ENCODE measurements at places on chromosomes 1 and 21.
A peak's percentile ranks its signal among the peaks of the same experiment; 100 is the strongest.

DNA sequence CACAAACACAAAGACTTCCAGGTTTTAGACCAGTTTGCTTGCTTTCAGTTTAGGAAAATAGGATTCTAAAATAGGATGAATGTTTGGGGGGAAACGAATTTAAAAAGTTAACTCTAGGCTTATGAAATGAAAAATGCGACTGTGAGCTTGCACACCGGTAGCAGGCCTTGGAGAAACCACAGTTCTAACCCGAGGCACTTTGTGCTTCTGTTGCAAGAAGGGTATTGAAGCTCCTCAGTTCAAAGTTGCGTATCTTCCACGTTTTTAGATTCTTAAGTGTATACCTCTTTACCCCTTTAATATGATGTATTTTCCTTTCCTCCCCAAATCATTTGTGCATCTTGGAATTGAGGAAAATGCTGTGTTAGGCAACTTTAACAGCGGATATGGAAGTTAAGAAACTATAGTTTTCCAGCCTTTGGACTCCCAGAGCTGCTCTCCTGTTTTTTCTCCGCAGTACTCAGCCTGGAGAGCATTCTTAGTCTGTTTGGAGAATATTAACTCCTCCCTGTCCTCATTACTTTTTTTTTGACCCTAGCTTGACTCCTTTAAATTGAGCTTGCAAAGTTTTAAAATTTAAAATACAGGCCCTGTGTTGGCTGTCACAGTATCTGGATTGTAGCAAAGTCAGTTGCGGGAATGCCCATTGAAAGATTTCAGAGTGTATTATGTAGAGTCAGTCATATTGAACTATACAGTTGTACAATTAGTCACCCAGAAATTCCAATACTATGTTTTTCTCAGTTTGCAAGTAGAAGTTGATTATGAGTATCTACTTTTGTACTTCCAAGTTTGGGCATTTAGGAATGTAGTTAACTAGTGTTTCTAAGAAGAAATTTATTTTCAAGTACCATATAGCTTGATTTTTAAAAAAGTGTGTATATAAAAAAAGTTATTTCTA is 2.6 kb downstream of the MRPS6 start:
- DNase-seq = no peak

DNA sequence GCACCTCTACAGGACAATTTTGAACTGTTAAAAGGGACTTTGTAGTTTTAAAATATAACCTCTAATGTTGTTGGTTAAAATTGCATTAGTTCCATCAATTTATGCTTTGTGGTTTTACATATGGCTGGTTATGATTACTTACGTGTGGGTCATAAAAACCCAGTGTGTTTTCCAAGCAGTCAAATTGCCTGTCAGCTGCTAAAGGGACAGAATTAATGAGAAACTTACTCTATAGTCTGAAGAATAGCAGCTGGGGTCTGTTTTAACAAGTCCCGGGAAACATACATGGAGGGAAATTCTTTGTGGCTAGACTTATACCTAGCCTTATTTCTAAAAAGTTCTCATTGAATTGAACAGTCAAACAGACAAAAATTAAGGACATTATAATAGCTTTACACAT is 820.9 kb upstream of the ADGRL4 start:
- DNase-seq = no peak

GRCh38 chr1:200305806-200306205 is 104.0 kb downstream of the ZNF281 start:
- DNase-seq = no peak

DNA sequence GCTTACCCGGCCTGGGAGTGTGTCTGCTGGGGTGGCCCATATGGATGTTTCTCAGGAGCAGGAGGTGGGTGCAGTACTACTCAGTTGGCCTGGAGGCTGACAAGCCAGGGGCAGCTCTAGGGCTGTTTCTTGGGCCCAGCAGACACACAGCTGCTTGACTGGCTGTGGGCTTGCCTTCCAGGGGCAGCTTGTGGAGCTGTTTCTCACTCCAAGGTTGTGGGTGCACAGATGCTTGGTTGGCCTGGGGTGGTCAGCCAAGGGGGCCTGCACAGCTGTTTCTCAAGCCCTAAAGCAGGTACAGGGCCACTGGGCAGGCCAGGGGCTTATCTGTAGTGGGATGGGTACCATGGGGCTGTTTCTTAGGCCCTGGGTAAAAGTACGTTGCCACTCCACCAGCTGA is 1078.1 kb upstream of the ADGRL2 start:
- no peak for DNase-seq

- DNase-seq = no peak
Observed at GRCh38 chr1:234899041-234899729, 229.5 kb downstream of the TOMM20 start.

- no peak for DNase-seq
Observed at GRCh38 chr1:181352695-181353094, 130.6 kb upstream of the CACNA1E start.

DNA sequence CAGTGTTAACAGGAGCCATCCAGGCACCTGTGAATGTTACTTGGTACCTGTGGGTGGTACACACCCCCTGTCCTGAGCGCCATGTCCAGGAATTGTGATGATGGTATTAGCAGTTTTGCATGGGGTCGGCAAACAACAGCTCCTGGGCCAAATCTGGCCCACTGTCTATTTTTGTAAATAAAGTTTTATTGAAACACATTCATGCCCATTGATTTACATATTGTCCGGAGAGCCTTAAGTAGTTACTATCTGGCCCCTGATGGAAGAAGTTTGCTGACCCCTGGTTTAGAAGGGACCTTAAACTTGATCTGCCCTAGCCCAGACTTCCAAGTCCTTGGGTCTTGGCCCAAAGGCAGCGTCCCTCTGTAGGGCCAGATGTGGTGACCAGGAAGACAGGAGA is 58.3 kb downstream of the SPSB1 start:
- DNase-seq = no peak

- no peak for DNase-seq
Observed at GRCh38 chr1:85088408-85088784, 40.1 kb upstream of the MCOLN3 start.

- no peak for DNase-seq
Observed at GRCh38 chr1:170970256-170970655, 34.9 kb downstream of the MROH9 start.

GRCh38 chr1:203307641-203308126 is 2.4 kb downstream of the BTG2 start:
- DNase-seq = no peak

DNA sequence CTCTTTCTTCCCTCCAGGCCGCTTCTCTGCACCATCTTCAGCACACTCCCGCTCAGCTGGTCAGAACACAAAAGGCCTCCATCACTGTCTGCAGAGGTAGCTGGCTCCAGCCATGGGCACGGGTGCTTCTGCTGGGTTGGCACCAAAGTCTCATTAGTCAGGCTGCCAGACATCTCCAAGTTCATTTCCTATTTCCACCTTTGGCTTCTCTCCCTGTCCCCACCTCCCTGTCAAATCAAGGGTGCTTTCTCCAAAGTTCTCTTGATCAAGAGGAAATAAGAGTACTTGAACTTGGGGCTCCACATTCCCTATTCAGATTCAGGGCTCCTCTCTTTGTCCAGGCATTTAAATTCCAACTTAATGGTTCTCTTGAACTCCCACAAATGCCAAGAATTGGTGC is 33.9 kb upstream of the GRIK3 start:
- DNase-seq = no peak

DNA sequence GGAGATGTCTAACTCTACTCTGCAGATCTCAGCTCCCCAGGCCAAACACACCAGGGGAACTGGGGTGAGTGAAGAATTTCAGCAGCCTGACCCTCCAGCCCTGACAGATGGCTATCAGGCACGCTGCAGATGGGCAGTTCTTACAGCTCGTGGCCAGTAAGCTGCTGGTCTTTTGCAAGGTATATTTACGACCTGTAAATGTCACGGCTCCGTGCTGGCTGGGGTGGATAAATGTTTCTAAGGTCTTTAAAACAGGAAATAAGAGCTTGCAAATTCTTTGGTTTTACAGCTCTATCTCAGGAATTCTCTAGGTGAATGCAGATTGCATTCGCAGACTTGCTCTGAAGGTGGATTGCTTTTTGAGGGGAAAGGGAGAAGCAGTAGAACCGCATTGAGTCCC is 10.1 kb downstream of the DOP1B start:
- no peak for DNase-seq

GRCh38 chr1:226121587-226122400 is 59.3 kb downstream of the H3-3A start:
- DNase-seq = peak; percentile 49

DNA sequence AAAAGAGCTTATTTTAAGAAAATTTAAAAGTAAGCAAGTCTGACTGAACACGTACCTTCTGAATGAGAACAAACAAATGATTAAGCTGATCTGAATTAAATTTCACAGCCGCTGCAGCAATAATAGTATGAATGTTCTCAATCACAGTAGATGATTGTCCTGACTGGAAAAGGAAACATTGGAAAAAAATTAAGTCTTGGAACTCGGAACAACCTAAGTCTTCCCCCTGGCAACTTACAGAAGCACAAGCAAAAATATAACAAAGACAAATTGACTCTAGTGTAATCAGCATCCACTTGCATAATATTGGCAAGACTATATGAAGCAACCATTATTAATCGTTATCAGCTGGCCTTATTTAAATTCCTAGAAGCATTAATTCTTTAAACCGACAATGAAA is 60.5 kb downstream of the USP24 start:
- DNase-seq = no peak

DNA sequence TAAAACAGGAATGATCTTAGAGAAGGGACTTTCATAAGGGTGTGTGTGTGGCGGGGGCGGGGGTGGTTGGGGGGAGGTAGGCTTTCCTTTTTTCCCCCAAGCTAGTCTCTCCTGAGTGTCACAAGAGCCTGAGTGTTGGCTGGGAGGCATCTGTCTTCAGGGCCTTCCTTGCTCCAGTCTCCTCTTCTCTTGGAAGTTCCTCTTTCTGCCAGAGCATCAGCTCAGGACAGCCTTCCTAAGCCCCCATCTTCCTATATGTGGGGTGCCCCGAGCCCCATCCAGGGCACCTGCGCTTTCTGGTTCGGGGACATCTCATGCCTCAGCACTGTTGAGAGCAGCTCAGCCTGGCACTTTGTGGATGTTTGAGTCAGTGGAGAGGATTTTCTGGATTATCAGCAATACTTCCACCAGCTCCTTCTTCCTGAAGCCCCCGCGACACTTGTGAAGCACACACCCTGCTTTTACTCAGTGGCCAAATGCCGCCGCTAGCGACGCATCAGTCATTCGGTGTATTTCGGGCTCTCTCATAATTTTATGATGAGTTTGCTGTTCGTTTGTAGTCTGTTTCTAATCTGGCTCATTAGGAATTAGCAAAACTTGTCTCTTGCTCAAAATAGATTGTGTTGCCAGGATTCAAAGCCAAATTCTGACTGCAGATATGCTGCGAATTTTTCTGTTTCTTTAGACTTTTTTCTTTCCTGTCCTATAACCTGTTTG is 61.7 kb downstream of the GALNT2 start:
- no peak for DNase-seq

- no peak for DNase-seq
Observed at GRCh38 chr1:63929106-63929478, 155.3 kb downstream of the ROR1 start.

DNA sequence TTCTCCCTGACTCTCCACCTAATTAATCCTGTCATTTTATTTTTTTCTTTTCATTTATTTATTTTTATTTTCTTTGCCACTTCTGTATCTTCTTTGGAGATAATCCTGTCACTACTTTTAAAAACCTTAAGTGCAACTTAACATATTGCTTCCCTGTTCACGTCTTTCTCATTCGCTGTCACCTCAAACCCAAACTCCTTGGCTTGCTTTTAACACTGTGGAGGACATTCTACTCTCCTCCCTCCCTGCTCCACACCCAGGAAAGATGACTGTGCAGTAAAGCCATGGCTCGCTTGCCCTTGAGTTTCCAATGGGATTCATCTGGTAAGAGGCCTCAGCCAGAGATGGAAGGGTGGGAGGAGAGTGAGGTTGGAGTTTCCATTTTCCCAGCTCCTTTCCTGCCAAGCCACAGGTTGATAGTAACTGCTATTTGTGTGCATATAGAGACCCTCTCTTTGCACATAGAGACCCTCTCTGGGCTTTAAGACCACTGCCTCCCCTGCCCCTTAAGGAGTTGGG is 6.4 kb upstream of the BRWD1 start:
- no peak for DNase-seq

DNA sequence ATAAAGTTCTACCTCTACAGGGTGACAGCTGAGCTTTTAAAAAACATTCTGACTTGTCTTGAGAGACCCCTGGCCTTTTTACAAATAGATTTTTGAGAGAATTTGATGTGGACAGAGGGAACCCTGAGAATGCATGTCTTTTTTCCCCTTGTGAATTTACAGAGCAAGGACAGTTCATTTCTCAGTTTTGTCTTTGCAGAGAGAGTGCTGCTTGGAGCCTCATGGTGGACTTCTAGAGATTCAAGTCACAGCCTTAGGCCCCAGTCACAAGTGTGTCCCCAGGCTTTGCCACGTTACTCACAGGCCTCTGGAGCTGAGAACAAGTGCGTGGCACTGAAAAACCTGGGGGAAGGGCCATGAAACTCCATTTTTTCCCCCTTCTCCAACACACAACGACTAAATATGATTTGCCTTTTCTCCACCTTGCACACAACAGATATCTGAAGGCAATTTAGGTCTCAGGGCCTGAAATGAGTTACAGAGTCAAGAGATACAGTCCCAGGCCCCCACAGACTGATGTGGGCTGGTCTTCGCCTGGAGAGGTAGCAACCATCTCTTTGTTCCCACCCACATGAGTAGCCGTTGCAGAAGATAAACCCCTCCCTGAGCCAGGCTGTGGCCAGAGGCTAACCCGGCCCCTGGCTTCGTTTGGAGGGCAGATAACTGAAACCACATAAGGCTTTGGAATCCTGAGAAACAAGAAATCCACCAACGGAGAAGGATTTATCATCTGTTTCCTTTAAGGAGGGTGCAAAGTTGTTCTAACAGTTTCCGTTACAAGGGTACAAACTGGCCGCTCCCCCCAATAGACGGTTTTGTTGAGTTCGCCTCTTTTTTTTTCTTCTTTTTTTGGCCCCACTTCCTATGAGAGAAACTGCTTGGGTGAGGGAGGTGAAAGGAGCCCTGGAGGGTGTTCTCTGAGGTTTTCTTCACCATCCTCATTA is 1.0 kb upstream of the PIGV start:
- no peak for DNase-seq

- peak; percentile 86 for DNase-seq
Observed at GRCh38 chr1:32753532-32754316, 51.2 kb upstream of the SYNC start.

- DNase-seq = no peak
Observed at GRCh38 chr1:52530563-52531144, 22.2 kb downstream of the TUT4 start.

DNA sequence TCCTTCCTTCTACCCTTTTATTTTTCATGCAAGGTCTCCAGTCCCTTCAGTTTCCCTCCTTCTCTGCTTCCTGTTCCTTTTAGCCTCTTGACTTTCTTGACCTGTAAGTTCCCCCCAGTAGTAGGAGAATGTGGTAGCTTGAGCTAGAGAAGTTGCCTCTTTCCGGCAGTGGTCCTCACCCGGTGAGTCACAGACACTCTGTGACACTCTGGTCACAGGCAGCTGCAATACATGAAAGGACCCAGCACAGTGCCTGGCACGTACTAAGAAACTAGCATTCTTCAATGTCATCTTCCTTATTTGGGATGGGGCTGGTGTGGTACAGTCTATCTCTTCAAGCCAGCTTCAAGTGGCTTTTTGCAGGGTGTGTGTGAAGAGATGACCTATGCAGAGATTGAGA is 16.0 kb downstream of the PFKFB2 start:
- no peak for DNase-seq

Data from NCI-H1105 (cell line).